Activated CD8-positive, alpha-beta memory T cell treated with anti-CD3 and anti-CD28 coated beads for 1 hour (primary cell): ENCODE measurements at places on chromosomes 4 and X.

GRCh38 chr4:122617597-122618593, 3.0 kb downstream of the IL21 start:
- DNase-seq = no peak

DNA sequence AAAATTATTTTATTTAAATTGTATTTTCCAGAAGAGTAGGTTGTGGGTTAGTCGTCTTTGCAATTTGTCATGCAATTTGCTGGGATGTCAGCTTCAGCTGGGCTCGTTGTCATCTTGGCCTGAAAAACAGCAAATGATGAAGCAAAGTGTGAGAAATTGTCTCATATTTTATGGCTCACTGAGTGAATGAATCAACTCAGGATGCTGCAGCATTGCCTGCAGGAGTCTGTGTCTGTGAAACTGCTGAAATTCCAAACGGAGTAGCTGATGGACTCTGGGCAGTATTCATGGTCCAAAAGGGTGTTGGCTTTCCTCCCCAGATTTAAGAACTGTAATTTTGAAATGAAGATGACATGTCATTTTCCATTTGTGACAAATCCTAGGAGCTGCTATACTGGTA, 37.2 kb downstream of the CXCL8 start:
- no peak for DNase-seq

DNA sequence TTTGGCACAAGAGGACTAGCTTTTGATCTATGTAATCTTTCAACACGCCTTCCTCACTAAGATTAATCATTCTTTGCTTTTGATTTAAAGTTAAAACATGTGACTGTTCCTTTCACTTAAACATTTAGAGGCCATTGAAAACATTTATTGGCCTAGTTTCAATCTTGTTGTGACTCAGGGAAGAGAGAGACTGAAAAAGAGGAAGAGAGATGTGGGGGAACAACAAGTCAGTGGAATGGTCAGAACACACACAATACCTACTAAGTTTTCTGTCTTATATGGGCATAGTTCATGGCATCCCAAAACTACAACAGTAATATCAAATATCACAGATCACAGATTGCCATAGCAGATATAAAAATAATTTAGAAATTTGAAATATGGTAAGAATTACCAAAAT, 812.9 kb upstream of the AGA start:
- no peak for DNase-seq

- no peak for DNase-seq
Measured at GRCh38 chr4:79561751-79562150, 153.7 kb upstream of the GK2 start.

- DNase-seq = no peak
Measured at GRCh38 chrX:37653397-37654085, 32.0 kb upstream of the XK start.

- no peak for DNase-seq
Measured at GRCh38 chr4:183984566-183984965, 79.5 kb downstream of the STOX2 start.
